ENCODE measurements at places on chromosomes 2 and 18.

DNA sequence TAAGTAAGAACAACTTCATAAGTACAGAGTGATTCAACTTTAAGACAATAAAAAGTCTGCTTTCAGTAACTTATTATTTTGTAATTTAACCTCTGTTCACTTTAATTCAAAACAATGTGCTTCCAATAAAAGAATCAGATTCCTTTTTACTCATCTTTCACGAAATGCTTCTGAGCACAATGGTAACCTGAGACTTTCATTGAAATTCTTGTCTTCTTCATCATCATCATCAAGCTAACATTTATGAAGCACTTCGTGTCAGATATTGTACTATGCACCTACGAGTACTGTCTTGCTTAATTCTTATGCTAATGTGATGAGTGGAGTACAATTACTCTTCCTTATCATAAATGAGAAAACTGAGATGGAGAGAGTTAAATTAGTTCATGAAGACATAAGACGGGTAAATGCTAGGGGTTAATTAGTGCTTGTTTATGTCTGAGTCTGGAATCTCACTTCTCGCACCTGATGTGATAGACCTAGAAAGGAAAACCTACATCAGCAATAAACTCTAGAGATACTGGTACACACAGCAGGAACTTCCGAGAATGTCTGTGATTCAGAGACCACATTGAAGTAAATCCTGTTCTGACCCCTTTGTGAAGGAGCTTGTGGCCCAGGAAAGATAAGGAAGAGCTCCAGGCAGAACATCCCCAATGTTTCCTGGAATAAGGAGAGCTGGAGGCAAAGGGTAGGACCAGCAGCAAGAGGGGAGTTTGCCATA, 227.6 kb upstream of the ETAA1 start:
- peak; percentile 52 for DNase-seq

- DNase-seq: no peak
Observed at GRCh38 chr18:33831424-33831823, 253.4 kb downstream of the ASXL3 start.

DNA sequence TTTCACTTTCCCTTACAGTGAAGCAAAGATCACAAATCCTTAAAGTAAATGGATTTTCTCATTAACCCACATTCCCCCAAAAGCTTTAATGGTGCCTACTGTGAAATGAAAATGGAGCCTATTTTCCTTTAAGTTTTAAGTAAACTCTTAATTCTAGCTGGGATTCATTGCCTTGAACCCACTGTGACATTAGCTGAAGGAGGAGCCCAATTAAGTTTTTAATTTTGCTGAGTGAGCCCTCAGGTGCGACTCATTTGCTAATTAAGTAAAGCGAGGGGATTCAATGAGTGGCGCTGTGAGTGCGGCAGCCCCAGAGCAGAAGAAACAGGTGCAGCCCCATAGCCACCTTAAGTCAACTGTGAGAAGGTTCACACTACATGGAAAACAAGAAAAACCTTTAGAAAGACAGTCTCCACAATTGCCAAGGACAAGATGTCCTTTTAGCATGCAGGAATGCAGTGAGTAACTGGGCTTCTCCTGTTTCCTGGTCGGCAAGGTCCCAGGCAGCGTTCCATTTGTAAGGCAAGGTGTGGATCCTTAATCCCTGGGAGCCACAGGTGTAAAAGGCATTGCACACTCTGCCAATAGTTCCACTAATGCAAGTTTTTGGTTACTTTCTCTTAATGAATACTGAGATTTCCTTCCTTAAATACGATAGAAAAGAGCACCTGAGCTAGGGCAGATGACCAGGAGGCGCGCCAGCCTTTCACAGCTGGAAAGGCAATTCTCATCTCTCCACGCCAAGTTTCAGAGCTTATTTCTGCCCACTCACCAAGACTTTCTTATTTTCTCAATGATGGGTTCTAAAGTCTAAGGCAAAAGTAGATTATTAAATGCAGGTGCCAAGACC, 87.7 kb downstream of the TMEM18 start:
- no peak for DNase-seq

DNA sequence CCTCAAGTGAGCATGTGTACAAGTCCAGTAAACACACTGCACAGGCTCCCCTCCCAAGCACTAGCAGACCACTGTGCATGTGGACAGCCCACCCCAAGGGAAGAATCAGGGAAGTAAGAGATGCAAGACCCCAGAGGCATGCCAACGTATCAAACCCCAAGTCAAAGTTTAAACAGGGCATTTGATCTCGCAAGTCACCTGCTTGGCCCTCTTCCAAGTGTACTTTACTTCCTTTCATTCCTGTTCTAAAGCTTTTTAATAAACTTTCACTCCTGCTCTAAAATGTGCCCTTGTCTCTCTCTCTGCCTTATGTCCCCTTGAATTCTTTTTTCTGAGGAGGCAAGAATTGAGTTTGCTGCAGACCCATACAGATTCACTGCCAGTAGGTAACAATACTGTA, 201.2 kb upstream of the PARD3B start:
- DNase-seq: no peak

DNA sequence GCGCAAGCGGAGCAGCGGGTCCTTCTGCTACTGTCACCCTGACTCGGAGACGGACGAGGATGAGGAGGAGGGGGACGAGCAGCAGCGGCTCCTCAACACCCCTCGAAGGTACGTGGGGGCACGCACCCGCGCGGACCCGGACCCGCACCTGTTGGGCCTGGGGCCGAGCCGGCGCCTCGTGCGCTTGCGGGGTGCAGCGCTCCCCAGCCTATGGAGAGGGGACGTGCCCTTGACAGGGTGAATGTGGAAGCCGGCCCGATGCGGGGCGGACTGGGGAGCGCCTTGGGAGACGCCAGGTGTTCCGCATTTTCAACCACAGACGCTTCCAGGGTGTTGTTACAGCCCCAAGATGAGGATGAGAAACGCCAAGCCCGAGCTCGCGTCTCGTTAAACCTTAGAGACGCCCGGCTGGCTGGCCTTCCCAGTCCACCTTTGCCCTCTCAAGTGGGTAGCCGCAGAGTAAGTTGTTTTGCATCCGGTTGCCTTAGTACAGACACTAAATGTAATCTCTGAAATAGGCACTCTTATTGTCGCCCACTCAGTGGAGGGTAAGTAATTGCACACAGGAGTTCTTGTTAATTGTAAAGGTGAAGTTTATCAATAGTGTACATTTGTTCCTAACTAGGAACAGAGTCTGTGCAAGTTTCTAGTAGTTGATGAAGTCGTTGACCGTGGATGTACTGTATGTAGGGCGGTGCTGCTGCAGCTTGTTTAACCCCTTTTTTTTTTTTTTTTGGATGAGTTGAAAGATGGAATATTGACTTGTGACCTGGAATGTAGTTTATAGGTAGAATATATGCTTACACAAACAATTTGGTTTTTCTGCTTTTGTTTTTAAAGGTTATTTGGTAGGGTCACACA, 815 bp downstream of the GMCL1 start:
- no peak for DNase-seq

DNA sequence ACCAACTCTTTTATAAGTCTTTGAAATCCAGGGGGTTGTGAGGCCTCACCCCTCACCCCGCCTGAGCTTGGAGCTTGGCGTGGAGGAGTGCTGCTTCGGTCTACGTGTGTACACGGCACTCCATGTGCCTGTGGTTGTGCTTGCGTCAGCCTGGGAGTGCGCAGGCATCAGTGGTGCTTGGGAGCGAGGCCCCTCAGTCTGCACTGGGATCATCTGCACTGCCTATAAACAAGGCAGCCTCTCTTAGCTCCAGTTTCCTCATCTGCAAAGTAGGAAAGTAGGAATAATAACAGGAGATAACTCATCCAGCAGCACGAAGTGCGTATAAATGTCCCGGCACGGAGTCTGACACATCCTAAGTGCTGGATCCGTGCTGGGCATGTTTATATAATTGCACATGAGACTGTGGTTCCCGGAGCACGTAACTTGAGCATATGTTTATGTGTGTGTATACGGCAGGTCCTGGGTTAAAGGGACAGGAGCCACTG, 1.2 kb downstream of the GYPC start:
- DNase-seq: peak; percentile 59

DNA sequence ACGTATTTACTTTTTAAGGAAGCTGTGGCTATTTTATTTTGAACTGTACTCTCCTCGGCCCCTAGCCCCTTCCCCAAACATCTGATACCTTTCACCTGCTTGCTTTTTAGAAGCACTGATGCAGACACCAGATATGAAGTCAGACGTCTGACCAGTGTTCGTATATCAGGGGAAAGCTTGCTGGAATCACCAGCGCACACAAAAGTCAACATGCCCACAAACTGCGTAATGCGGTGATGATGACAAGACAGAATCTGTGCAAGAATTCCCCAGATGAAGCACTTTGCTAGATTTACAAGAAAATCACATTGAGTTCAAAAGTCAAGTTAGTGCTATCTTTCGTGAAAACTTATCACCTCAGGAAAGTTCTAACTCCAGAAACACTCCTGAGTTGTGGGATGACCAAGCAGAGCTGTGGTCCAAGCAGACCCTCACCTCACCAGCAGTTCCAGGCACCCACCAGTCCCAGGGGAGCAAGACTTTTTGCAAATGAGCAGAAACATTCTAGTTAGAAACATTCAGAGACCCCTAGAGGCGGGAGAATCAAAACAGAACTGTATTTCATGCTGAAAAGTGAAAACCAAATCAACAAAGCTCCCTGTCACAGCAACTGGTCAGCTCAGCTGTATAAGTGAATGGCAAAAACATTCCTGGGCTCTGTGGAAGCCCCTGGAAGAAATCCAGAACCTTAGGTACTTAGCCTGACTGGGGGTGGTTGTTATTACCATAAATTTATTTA, 55.7 kb downstream of the INO80C start:
- no peak for DNase-seq

DNA sequence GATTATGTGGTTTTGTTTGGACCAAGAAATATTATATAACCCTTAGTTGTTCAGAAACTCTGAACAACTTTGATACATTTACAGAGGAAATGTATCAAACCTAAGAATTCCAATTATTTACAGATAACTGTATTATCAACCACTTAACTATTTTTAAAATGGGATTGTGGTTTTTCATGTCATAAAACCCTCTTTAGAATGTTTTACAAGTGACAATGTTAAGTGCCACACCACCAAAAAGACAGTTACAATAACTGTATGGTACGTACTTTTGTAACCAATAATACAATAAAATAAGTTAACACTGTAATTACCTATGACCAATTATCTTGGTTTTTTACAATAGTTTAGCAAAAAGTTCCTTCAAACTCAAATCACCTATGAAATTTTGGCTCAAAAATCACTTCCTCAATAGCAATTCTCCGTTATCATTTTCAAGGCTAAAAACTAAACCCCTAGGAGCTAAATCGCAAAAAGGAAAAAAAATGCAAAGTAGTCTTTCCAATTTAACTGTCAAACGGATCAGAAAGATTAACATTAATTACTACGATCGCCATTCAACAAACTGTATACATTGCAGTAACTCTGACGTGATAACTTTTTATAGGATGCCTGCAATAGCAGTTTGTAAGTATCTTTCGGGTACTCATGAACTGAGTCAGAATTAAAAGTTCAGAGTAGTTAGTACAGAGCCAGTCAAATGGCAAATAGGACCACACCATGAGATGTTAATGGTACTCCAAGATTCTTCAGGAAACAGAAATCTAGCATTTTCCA, 1.5 kb downstream of the ROCK1 start:
- no peak for DNase-seq

DNA sequence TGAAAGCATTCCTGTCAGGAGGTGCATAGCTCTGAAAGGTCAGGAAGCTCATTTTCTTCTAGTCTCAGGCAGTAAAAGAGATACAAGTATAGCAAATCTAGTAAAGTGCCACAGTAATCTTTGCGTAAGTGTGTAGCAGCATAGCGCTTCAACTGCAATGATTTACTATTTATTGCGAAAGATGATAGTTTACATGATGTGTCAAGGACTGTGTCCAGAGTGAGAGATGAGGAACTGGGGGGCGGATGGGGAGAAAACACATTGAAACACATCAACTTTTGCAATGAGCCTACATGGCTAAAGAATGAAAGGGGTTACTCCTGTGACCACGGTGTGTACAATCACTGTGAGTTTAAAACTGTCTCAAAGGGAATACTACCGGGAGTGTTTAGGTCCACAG, 644.4 kb downstream of the GALR1 start:
- DNase-seq: no peak

DNA sequence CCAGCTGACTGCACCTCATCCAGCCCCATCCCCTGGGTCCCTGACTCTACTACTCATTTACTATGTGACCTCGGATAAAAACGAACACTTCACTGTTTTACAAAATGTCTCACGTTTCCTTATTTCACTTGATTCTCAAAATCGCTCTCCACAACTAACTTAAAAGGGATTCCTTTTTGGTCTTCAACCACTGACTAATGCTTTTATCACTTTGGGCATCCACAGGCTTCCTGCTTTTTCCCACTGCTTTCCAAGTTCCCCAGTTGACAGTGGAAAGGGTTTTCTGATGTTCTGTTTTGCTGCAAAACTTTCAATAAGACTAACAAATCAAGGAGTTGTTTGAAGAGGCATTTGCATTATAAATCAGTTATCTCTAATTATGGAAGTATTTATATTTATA, 24.1 kb downstream of the EIF2AK3 start:
- no peak for DNase-seq

DNA sequence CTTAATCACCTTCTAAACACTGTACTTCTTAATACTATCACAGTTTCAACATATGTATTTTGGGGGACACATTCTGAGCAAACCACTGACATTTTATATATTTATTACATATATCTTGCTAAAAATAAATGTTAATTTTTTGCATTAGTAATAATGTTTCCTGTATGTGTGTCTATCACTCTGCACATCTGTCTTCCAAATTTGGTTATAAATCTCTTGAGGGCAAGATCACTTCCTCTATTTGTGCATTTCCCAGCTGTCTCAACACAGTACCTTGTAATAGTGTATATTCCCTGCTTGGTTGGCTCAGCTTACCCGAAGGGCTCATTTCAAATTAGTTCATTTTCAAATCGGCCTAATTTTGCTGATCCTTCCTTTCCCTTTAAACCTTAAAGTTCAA, 617.1 kb upstream of the GYPC start:
- DNase-seq: no peak

GRCh38 chr2:85661139-85661858, 6.7 kb downstream of the SFTPB start:
- no peak for DNase-seq

- no peak for DNase-seq
Observed at GRCh38 chr2:189069855-189070619, 95.9 kb downstream of the COL3A1 start.

DNA sequence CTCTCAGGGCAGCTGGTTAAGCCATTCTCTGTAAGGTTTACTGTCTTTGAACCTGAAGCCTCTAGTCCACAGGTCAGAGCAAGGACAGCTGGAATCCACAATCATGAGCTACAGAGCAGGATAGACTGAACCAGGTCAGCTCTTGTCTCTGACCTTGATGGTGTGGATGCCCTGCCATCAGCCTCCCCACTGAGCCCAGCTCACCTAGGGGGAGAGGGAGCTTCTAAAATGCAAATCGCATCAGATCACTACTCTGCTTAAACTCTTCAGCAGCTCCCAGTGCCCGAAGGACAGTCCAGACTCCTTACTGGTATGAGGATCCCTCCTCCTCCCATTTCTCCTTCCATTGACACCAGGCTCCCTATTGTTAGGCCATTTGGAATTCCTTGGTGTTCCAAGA, 255.3 kb upstream of the CCDC68 start:
- DNase-seq: no peak

Measured in non-pigmented ciliary epithelial cell (primary cell).